ENCODE measurements at places on chromosomes 7 and 10.

DNA sequence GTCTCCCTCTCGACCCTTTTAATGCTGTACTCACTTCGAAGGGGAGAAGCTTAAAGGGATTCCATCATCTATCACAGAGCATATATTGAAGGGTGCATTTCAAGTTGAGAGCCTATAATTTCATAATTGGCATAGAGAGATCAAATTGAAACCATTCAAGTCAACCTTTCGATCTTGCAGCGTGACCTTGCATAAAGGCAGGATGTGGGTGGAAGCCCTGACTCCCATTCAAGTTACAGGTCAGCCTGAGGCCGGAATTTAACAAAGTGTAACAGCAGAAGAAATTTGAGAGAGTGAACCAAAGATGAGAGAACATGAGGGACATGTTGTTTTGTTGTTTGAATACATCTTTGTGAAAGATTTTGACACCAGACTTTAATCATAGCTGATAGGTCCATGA, 195.3 kb upstream of the TPK1 start:
- DNase-seq = no peak

- no peak for DNase-seq
These were observed 49.9 kb downstream of the COA1 start for GRCh38 chr7:43679210-43680068.

DNA sequence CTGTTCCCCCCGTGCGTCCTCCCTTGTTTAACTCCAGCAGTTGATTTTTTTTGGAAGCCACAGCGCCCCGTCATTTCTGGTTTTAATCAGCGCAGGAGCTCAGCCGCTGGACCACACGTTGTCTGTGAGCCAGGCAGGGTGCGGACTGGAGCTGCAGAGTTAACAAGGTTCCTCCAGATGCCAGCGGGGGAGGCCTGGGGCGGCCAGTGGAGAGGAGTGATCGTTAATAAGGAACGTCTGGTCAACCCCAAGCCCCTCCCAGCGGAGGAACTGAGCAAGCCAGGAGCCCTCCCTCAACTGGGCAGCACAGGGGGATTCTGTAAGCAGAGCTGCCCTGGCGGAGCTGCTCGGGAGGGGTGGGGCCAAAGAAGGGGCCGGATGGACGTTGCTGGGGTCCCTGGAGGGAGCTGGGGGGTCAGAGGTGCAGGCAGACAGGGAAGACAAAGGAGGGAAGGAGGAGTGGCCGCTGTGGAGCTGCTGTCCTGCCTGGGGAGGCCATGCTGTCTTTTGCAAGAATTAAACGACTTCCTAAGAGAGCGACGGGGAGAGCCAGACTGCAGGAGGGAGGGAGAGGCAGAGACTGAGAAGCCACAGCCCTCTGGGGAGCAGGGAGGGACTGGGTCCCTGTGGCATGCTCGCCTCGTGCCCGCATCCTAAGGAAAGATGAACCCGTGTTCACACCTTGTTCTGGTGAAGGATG, 537.1 kb upstream of the FOXK1 start:
- no peak for DNase-seq

GRCh38 chr7:159095979-159096411, 48.7 kb downstream of the VIPR2 start:
- no peak for DNase-seq

GRCh38 chr7:47571331-47572093, 10.4 kb downstream of the TNS3 start:
- DNase-seq = no peak

- DNase-seq = no peak
These were observed 2.5 kb downstream of the ADAMTS14 start for GRCh38 chr10:70674560-70675495.

DNA sequence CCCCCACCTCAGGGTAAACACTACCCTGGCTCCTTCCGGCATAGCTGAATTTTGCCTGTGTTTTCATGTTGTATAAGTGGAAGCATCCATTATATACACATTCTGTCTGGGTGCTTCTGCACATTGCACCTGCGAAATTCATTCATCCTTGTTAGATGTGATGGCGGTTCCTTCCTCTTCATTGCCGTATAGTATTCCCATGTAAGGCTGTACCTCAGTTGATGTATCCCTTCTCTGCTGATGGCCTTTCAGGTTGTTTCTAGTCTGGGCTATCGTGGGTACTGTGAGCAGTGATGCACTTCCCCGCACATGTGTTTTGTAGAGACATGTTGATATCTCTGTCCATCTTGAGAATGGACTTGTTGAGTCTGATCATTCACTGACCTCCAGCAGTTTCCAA, 28.9 kb downstream of the ELFN1 start:
- DNase-seq = no peak

DNA sequence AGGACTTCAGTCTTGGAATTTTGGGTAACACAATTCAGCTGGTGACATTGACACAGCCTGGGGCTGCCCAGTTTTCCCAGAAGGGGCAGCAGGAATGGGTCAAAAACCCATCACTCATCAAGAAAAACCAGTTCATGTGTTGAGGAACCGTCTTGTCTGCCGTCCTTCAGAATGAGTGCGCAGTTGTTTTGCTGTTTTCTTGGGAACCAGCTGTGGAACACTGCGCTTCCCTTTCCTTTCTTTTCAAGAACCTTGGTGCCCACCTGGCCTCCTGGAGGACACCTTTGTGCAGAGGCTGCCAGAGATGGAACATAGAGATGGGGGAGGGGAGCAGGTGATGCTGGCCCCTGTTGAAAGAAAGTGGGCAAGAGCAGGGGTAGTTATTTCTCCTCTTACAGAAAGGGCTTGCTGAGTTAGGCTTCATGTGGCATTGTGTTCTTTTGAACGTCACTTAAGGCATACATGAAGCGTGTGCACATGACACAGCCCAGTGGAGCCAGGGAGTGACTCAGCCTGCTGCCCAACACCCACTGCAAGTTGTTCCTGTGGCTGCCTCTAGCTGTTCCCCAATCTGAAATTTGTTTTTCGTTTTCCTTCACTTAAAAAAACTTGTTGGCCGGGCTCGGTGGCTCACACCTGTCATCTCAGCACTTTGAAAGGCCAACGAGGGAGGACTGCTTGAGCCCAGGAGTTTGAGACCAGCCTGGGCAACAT, 87.4 kb upstream of the TNS3 start:
- no peak for DNase-seq

- DNase-seq = no peak
These were observed 24.0 kb downstream of the HOXA1 start for GRCh38 chr7:27071622-27072390.

GRCh38 chr10:107423903-107424302, 259.4 kb upstream of the SORCS1 start:
- DNase-seq = no peak

DNA sequence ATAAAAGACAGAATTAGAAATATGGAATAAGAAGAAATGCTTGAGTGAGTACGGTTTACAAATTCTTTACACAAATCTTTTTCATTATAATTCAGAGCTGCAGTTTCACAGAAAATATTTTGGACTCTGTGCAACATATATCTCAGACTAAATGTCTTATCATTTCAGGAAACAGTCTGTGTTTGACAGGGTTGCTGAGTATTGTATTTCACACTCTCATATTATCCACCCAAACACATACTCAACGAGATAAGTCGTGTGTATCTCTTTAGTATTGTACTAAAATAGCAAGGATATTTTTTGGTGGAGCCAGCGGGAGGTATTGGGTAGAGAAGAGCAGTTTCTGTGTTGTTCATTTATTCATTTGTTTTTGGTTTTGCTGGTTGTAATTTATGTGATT, 39.0 kb upstream of the SLC39A12 start:
- DNase-seq = no peak

- no peak for DNase-seq
These were observed 1.1 kb downstream of the DENND11 start for GRCh38 chr7:141700848-141701371.

DNA sequence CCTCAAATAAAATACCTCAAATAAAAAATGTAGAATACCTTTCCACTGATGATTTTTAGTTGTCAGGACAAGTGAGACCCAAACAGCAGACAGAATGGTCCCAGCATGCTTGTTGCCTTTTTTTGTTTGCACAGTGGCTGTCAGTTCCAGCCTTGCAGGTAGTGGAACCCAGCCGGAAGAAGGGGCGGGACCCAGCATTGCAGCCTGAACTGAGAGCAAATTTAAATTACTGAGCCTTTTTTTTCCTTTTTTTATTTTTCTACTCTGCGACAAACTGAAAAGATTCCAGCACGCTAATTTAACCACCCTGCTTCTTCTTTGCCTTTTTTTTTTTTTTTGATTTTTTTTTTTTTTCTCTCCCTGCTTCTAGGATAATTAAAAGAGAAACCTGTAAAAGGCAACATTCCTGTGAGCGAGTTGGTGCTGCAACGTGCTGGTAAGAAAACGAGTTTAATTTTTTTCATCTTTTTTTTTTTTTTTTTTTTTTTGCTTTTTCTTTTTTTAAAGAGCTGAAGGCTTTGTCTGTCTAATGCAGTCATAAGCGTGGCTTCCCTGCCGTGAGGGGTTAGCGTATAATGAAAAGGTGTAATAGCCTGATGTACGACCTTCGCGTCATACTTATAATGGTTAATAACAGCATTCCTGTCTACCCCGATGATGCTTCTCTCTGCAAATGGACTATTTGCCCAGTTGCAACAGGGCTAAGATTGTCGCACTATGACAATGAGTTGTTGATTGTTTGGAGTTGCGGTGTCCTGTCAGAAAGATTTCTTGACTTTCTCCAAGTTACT, 555.3 kb upstream of the CELF2 start:
- no peak for DNase-seq

GRCh38 chr7:18475488-18475887, 20.1 kb upstream of the HDAC9 start:
- no peak for DNase-seq

DNA sequence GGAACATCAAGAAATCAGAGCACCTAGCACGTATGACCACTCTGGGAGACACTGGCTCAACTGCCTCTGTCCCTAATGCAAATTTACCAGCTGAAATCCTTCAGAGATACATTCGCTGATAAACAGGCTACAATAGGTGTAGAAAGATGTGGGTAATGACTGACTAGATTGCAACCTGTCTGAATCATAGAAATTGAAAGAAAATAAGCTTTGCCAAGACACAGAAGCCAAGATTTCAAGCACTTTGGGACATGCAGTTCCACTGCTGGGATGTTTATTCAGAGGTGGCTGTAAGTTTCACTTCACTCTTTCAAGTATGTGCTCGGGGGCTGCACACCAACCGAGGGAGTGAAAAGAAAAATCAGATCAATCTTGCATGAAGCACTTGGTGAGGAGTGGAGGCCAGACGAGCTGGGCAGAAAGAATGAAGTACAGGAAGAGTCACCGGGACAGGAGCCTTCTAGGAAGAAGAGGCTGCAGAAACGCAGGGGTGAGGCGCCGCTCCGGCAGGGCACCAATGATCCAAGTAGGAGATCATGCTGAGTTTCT, 276.7 kb downstream of the PARD3 start:
- no peak for DNase-seq

DNA sequence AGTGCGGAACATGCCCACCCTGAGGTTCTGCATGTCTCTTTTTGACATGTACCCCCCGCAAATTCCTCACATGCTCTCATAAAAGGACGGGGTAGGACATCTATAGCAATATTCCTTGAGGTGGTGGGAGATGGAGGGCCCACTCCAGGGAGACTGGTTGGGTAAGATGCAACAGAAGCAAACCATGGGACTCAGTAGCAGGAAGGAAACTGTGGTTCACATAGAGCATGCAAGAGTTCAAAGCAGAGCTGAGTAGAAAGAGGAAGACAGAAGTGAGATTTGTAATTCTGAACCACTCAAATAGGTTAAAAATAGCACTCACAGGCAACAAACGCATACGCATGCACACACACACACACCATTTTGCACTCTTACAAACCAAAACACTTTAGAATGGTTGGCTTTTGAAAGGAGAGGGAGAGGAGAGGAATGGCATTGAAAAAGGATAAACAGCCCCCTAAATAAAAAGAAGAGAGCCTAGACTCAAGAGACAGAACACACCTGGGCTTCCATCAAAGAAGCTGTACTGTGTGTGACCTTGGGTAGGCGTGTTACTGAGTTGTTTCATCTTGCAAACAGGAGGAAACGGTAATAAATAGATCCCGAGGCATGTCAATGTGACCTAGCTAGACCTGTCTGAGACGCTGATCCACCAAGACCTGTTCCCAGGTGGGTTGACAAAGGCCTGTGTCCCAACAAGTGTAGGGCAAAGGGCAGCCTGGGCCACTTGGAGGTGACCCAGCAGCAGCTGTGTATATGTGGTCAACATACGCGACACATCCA, 77.6 kb upstream of the LRRC4 start:
- no peak for DNase-seq

GRCh38 chr7:31647511-31647910, 39.5 kb upstream of the PPP1R17 start:
- DNase-seq = no peak

- DNase-seq = no peak
These were observed 8.0 kb downstream of the SPOCK2 start for GRCh38 chr10:72080042-72080975.

DNA sequence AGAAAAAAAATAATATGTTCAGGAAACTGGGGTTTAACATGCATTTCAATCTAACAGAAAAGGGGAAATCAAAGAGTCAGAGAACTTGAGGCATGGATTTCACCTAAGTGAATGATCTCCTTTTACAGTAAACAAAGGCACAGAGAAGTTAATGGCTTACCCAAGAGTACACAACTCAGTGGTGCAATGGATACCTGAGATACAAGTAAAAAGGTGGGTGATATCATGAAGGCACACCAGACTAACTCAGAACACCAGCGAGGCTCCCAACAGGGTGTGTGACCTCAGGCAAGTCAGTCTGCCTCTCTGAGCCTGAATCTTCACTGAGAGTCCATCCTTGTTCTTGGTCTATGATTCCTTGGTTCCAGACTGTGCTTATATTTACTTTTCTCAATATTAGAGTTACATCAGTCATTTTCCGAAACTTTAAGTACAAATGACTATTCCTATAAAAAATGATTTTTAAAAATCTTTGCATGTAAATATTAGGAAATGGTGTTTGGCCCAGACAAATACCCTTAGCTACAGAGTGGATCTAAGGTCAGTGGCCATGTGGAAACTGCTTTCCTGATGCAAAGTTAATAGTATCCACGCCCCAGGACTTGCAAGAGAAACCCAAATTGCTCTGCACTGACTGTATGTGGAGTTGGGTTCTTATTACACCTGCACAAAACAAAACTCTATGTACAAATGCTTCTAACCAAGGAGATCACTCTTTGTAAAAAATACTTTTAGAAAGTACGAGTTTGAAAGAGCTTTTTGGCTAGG, 282.8 kb upstream of the IMMP2L start:
- DNase-seq = no peak

GRCh38 chr10:21637795-21638194, 103.8 kb downstream of the MLLT10 start:
- no peak for DNase-seq
